ENCODE measurements at places on chromosomes 5 and 9.

GRCh38 chr9:7259544-7260241, 501.9 kb downstream of the KDM4C start:
- DNase-seq: no peak

GRCh38 chr5:157366741-157367674, 93.0 kb upstream of the NIPAL4 start:
- DNase-seq: peak; percentile 19

DNA sequence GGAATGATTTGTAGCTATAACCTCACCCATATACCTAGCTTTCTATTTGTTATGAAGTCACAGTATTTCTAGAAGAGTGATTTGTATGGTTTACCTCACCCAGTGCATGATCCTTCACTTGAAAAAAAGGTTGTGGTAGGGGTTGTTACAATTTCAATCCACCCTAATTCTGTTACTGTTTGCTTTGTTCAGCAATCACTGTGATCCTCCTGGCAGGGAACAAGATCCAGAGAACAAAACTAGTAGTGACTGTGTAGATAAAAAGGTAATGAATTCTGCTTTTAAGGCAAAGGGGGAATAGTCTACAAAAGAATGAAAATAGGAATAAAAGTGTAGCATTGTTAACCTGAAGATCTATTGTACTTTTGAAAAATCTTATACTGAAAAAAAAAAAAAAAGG, 191.3 kb upstream of the SH3GL2 start:
- DNase-seq: no peak

DNA sequence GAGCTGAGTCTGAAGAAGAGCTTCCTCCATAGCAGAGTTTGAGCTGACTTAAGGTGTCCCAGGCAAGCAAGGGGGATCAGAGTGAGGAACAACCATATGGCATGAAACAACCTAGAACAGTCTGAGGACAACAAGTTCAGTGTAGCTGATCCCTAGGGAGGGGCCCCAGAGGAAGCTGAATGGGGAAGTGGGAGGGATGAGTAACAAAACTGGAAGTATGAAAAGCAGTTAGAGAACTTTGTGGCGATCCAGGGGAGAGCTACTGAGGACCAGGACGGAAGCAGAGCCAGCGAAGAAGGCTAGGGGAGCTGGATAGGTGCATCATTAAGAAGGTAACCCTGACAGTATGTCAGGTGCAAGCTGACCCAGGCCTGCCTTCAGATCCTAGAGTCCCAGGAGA, 580.8 kb downstream of the BNC2 start:
- DNase-seq: no peak

DNA sequence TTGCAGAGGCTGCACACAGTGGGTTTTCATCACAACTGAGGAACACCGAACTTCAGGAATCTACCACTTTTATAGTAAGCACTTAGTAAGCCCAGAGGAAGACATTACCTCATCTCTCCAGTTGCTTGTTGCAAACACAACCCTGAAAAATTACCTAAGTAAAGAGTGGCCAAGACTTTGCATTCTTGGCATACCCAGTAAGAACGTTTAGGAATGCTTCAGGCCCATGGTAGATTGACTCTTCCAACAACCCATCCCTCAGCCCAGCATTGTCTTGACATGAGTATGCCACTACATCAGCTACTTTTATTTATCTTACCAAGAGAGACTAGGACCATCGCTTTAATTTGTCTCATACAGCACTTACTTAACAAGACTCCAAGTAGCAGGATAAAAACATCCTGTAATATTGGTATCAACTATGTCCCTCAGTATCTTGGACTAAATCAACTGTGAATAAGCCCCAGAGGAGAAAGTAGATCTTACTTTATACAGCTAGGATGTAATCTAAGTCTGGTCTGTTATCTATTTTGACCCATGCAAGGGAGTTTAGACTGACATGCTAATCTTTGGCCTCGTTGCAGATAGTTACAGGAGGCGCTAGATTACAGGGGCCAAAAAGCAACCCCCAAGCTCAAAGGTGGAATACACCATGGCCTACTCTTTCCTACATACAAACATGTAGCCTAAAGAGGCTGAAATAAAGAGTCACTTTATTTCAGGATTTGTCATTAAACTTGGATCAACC, 114.9 kb downstream of the INVS start:
- no peak for DNase-seq

DNA sequence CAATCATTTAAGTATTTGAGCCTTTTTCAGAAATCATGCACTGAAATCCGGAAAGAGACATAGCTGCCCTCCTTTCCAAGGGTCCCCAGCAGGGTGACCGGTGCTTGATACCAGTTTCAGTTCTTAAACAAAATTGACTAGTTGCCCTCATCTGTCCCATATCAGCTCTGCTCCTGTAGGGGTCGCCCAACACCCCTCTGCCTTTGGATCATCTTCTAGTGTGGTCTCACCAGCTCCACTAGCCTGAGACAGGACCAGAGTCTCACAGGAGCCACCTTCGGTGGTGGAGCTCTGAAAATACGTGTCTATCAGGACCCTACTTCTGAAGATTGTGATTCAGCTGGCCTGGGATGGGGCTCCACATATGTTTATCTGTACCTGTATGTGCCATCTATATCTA, 428.2 kb downstream of the ENC1 start:
- DNase-seq: no peak

GRCh38 chr5:5141625-5142525, 1.7 kb downstream of the ADAMTS16 start:
- DNase-seq: peak; percentile 33

- DNase-seq: peak; percentile 64
Measured at GRCh38 chr5:174338185-174339010, 292.9 kb downstream of the NSG2 start.

DNA sequence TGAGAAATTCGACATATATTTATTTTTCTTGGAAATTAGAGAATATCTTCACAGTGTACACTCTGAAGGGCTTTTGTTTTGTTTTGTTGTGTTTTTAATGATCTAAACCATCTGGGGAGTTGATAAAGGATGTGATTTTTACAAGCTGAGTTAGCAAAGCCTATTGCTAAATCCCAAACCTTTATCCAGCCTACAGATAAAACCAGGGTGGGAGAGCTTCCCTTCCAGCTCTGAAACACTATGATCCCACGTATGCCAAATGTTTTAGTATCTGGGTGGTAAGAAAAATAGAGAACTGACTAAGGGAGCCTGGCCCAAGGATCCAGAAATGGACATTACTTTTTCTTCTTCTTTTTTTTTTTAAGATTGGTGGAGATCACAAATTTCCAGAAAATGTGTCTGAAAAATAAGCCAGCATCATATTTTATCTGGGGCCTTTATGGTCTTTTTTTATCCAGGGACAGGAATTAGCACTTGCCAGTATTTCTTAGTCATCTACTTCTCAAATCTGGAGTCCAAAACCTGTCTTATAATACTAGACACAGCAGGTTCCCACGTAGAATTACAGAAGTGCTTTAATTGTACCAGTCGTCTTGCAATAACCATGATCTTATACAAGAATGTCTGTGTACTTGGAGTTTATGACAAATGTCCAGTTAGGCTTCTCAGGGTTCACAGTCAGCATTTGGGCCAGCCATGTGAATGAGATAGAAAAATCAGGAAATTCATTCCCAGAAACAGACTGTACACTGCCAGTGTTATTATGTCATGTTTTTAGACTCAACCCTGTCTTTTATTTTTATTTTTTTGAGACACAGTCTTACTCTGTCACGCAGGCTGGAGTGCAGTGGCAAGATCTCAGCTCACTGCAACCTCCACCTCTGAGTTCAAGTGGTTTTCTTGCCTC, 290.8 kb upstream of the MPDZ start:
- DNase-seq: no peak

GRCh38 chr5:91142819-91143218, 240.3 kb downstream of the ARRDC3 start:
- no peak for DNase-seq

- no peak for DNase-seq
Measured at GRCh38 chr9:111161015-111161415, 122.7 kb upstream of the LPAR1 start.

- DNase-seq: no peak
Measured at GRCh38 chr9:97938081-97938644, at the start of gene HEMGN. Gene HEMGN (minus strand): TSS chr9:97938172. CDS start chr9:97938136, 36 bp downstream.

GRCh38 chr5:106367281-106367680, 1303.5 kb downstream of the EFNA5 start:
- no peak for DNase-seq

GRCh38 chr9:77864211-77864889, 167.3 kb downstream of the GNAQ start:
- no peak for DNase-seq

- DNase-seq: no peak
Measured at GRCh38 chr5:143135832-143136551, 267.5 kb downstream of the NR3C1 start.

GRCh38 chr9:5630081-5630507, 1.2 kb downstream of the RIC1 start:
- DNase-seq: no peak

DNA sequence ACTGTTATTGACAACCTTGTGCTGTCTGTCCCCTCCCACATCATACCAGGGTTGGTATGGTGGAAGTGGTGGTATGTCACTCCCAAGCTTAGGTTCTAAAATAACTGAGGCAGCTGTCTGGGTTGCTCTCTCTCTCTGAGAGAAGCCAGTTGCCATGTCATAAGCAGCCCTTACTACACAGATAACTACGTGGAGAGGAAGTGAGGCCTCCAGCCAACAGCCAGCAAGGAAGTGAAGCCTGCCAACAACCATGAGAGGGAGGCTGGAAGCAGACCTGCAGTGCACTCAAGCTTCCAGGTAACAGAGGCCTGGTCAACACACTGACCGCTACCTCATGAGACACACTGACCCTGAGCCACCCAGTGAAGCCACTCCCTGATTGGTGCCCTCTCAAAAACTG, 18.6 kb downstream of the CTNNAL1 start:
- DNase-seq: no peak
